ENCODE measurements at places on chromosomes 7 and 10. TPM values are rescaled to one million over a fixed set of nuclear protein-coding genes. Genes with fewer than 3 reads are reported as not detected.

- no peaks in the 10 kb centered on the region for H3K27me3 ChIP-seq
- H3K36me3 ChIP-seq: no peaks in the 10 kb centered on the region
- H3K4me3 ChIP-seq: no peak overlapping the region
- H3K27ac ChIP-seq: no peak overlapping the region
Observed at GRCh38 chr7:93981480-93981874, 22.7 kb downstream of the BET1 start.

- no peaks in the 10 kb centered on the region for H3K36me3 ChIP-seq
- H3K27me3 ChIP-seq: no peaks in the 10 kb centered on the region
- H3K4me3 ChIP-seq: no peak overlapping the region
- peaks cover 9% of the 10 kb centered on the region for H3K4me1 ChIP-seq
- no peak overlapping the region for H3K27ac ChIP-seq
- DNase-seq: no peak
Observed at GRCh38 chr7:84665339-84665738, 470.8 kb upstream of the SEMA3A start.

DNA sequence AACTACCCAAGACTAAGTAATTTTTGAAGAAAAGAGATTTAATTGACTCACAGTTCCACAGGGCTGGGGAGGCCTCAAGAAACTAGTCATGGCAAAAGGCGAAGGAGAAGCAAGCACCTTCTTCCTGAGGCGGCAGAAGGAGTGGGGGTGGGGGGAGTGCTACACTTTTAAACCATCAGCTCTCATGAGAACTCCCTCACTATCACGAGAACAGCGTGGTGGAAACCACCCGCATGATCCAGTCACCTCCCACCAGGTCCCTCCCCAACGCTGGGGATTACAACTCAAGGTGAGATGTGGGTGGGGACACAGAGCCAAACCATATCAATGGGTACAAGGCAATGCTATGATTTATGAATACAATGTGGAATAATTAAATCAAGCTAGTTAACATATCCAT is 241.9 kb downstream of the PTPRN2 start:
- no peak for DNase-seq
- H3K4me1 ChIP-seq: no peaks in the 10 kb centered on the region
- no peak overlapping the region for H3K4me3 ChIP-seq

DNA sequence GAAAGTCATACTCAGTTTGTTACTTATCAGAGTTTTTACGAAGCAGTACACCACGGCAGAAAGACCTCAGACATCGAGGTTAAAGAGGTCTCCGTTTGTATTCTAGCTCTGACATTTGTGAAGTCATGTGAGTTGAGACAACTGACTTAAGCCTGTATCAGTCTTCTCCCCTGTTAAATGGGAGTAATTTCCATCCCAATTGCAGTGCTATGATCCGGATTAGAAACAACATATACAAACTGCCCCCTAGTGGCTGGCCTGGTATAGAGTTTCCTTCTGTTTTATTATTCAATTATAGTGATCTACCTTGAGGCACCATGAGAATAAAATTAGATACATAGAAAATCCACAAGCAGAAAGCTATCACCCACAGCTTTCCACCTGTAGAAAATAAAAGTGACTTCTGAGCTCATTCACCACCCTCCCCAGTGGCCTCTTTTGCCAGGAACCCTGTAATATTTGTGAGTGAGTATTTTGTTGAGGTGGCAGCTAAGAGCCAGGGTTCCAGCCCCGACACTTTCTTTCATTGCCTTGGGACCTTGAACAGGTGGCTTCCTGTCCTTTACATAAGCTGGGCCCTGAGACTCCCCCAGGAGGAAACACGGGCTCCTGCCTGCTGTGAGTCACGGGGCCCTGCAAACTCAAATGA is 607.2 kb upstream of the MGMT start:
- H3K27ac ChIP-seq: no peak overlapping the region
- no peak for DNase-seq
- no peak overlapping the region for H3K4me3 ChIP-seq
- H3K27me3 ChIP-seq: no peaks in the 10 kb centered on the region

DNA sequence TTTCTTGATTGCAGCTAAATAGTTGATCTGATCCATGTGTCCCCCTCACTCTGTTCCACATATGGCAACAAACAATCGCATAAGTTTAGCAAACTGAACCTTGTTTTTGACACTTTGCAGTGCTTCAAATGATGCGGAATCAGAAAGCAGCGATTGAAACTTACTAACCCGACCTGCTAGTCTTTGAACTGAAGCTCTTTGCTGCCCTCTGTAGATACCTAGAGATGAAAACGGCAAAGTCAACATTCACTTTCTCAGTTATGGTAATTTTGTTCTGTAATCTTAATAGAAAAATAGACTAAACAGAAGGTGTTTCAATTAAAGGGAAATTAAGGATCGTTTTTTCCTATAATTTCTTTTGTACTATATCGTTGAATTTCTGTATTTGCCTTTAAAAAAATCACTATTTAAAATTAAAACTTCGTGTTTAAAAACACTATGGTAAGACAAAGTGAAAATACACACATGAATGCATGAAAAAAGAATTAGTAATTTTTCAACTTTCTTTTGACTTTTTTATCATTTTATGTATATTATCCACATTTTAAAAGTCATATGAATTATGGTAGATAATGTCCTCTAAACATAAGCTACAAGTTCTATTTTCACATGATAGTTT is 276.5 kb downstream of the MAGI2 start:
- peak; percentile 67 for DNase-seq
- no peak overlapping the region for H3K4me3 ChIP-seq
- peaks cover 3% of the 10 kb centered on the region for H3K4me1 ChIP-seq
- no peaks in the 10 kb centered on the region for H3K27me3 ChIP-seq
- H3K27ac ChIP-seq: no peak overlapping the region
- no peaks in the 10 kb centered on the region for H3K36me3 ChIP-seq

Gene MORN4
- 16.1 TPM for total RNA-seq

DNA sequence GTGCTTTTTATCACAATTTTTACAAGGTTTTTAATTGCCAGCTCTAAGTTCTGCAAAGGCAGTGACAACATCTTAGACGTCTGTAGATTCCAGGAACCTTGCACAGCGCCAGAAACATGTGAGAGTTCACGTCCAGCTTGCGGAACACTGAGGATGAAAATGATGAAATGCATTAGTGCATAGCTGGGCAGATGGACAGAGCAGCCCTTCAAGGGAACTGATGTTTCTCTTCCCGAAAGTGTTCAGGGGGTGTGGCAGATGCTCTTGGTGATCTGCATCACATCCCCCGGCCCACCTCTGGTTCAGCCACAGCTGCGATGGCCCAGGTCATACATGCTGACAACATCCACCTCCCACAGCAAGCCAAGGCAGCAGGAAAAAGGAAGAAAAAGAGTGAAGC is 40.9 kb downstream of the ITIH5 start:
- H3K4me1 ChIP-seq: no peaks in the 10 kb centered on the region
- H3K27ac ChIP-seq: no peak overlapping the region
- peaks cover 2% of the 10 kb centered on the region for H3K36me3 ChIP-seq
- H3K4me3 ChIP-seq: no peak overlapping the region
- no peak for DNase-seq

GRCh38 chr10:78942091-78942501 is 126.7 kb upstream of the ZMIZ1 start:
- H3K4me3 ChIP-seq: no peak overlapping the region
- no peak overlapping the region for H3K27ac ChIP-seq
- no peaks in the 10 kb centered on the region for H3K27me3 ChIP-seq
- peaks cover 44% of the 10 kb centered on the region for H3K4me1 ChIP-seq
- peak; percentile 40 for DNase-seq

DNA sequence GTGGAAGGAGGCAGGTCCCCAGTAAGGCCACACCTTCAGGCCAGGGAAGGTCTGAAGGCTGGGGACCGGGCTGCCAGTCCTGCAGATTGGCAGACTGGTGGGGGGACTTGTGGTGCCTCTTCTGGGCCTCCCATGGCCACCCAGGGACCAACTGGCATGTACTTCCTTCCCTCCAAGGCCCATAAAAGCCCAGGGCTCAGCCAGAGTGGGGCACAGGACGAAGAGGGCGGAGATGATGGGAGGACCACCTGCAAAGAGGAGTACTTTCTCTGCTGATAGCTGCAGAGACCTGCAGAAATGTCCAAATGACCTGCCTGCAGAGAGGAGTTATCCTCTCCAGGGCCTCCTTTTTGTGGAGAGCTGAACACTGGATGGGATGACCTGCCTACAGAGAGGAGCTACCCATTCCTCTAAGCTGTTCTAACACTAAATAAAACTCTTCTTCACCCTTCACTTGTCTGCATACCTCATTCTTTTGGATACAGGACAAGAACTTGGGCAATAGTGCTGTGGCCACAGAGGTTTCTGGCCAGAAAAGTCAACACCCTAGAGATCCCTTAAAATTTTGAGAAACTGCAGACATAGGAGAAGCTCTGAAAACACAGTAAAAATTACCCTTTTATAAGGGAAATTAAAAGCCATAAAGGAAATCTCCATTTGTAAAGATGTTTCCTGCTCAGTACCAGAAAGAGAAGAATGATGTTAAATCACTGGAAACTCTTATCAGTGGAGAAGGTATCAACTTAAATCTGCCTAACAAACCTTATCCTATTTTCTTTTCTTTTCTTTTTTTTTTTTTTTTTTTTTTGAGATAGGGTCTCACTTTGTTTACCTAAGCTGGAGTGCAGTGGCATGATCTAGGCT is 20.7 kb upstream of the PRF1 start:
- no peaks in the 10 kb centered on the region for H3K4me1 ChIP-seq
- no peak overlapping the region for H3K4me3 ChIP-seq
- no peak overlapping the region for H3K27ac ChIP-seq
- H3K36me3 ChIP-seq: no peaks in the 10 kb centered on the region

Gene ODAD2
- 16.6 TPM for total RNA-seq

DNA sequence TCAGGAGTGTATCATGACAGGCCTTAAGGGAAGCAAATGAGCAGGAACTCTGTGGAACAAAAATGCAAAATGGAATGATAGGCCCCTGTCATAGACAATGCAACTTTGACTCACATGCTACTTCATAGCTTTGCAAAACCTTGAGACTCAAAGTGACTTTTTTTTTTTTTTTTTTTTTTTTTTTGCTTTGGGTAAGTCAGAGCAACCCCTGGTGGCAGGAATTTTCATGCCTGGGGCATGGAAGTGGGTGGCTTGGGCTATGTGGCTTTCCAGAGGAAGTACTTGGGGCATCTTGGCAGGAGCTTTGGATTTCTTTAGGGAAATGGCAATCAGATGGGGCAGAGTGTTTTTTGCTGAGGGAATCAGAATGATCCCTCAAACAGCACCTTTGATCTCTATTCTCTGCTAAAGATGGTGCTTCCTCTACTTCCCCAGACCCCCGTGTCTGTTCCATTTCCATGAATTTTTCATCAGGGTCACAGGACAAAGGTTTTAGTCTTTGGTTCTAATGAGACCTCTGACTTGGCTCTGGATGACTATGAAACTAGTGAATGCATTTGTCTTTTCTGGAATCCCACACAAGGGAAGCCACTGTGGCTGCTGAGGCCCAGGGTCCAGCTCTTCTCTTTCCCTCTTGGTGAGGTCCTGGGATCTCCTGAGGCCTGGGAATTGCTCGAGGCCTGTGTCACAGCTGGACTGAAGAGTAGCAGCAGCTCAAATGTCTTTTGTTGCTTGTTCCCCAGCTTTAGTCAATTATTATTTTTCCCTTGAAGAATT is 62.8 kb downstream of the TACC2 start:
- no peaks in the 10 kb centered on the region for H3K36me3 ChIP-seq
- peak overlapping the region; percentile 29 for H3K27ac ChIP-seq
- no peaks in the 10 kb centered on the region for H3K4me1 ChIP-seq
- H3K27me3 ChIP-seq: no peaks in the 10 kb centered on the region
- no peak overlapping the region for H3K4me3 ChIP-seq
- DNase-seq: peak; percentile 72

GRCh38 chr7:105330526-105330925 is 58.2 kb downstream of the SRPK2 start:
- H3K27ac ChIP-seq: no peak overlapping the region
- H3K4me3 ChIP-seq: no peak overlapping the region
- no peaks in the 10 kb centered on the region for H3K27me3 ChIP-seq

Gene UPK3BL2
- total RNA-seq: 17.4 TPM

- no peak overlapping the region for H3K27ac ChIP-seq
- H3K4me3 ChIP-seq: no peak overlapping the region
- H3K27me3 ChIP-seq: no peaks in the 10 kb centered on the region
- no peaks in the 10 kb centered on the region for H3K4me1 ChIP-seq
- no peaks in the 10 kb centered on the region for H3K36me3 ChIP-seq
- no peak for DNase-seq
Observed at GRCh38 chr7:130297628-130298543, 4.9 kb downstream of the CPA4 start.

DNA sequence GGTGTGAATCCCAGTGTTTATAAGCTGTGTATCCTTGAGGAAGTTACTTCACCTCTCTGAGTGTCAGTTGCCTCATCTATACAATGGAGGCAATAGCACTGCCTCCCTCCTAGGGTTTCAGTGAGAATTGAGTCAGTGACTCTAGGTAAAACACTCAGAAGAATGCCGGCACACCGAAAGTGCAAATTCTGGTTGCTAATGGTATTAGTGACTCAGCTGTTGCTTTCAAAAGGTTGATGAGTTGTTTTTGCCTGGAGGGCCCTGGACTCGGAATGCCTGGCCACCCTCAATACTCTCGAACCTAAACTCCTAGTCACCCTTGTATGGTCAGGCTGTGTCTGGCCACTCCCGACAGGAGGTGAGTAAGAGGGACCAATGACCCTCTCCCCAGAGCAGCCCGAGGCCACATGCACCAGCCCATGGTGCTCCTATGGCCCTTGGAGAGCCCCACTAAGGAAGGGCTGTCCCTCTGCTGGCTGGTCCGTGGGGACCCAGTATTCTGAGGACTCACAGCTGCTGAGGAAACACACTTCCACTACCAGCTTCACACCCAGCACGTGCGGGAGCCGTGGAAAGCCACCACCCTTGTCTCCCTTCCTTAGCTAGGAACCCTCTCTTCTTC is 60.2 kb downstream of the CALML3 start:
- H3K36me3 ChIP-seq: no peaks in the 10 kb centered on the region
- no peak overlapping the region for H3K27ac ChIP-seq
- H3K4me3 ChIP-seq: no peak overlapping the region
- DNase-seq: no peak
- H3K27me3 ChIP-seq: no peaks in the 10 kb centered on the region

Gene FAM237B
- total RNA-seq: not detected

Gene CHRM2
- 0.68 TPM for total RNA-seq

GRCh38 chr10:97067716-97068391 is 117.9 kb downstream of the SLIT1 start:
- H3K4me1 ChIP-seq: no peaks in the 10 kb centered on the region
- no peak overlapping the region for H3K4me3 ChIP-seq
- no peaks in the 10 kb centered on the region for H3K36me3 ChIP-seq
- DNase-seq: no peak
- peaks cover 2% of the 10 kb centered on the region for H3K27me3 ChIP-seq
